Activated naive CD4-positive, alpha-beta T cell treated with Interleukin-2 at 50 U/mL for 16 hours (primary cell): ENCODE measurements at places on chromosomes 6 and 20.

- no peak for DNase-seq
These were observed 24.4 kb downstream of the FOXQ1 start for GRCh38 chr6:1336246-1336843.

DNA sequence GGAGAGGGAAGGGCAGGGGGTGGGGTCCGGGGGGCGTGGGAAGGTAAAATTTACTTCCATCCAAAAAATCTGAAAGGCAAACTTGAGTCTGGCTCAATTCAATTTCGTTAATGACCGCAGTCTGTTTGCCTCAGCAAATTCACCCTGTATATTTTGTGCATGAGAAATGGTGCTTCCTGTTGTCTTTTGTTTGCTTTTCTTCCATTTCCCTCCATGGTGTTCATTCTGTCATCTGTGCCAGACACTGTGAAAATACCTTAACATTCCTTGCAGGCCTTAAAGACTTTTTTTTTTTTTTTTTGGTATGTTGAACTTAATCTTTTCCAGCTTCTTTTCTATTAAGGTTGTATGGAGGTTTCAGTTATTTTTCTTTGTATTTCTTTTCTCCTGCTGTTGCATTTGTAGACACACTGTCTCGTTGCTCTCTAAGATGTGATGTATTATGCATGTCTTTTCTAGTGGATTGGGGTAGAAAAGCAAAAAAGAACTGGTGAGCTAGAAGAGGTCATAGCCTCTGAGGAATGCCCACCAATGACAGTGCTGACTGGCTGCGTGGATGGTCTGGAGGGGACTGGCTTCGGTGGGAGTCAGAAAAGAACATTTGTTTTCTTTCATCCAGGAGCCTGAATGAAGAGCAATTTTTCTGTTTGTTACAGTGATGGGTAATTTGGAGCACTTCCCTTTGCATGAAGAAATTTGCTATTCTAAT, 585.0 kb upstream of the MAP3K7 start:
- DNase-seq: no peak

- DNase-seq: no peak
These were observed 249.3 kb downstream of the TBX18 start for GRCh38 chr6:84515067-84515466.

- DNase-seq: peak; percentile 93
These were observed 41.7 kb downstream of the UBE2V1 start for GRCh38 chr20:50071039-50071888.

DNA sequence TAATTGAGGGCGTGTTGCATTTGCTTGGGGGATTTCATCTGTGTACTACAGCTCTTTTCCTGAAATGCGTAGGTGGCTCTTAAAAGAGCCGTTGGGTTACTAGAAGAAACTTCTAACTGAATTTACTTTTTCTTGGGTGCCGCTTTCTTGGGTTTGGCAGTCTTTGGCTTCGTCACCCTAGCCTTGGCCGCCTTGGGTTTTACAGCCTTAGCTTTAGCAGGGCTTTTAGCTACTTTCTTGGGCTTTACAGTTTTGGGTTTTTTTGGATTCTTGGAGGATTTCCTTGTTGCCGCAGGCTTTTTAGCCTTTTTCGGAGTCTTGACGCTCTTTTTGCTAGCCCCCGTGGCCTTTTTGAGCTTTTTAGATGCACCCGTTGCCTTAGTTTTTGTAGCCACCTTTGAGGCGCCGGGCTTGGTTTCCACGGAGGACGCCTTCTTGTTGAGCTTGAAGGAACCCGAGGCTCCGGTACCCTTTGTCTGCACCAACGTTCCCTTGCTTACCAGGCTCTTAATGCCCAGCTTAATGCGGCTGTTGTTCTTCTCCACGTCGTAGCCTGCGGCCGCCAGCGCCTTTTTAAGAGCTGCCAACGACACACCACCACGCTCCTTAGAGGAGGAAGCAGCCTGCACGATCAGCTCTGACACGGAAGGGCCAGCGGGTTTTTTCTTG, 54.5 kb downstream of the TRIM38 start:
- no peak for DNase-seq

DNA sequence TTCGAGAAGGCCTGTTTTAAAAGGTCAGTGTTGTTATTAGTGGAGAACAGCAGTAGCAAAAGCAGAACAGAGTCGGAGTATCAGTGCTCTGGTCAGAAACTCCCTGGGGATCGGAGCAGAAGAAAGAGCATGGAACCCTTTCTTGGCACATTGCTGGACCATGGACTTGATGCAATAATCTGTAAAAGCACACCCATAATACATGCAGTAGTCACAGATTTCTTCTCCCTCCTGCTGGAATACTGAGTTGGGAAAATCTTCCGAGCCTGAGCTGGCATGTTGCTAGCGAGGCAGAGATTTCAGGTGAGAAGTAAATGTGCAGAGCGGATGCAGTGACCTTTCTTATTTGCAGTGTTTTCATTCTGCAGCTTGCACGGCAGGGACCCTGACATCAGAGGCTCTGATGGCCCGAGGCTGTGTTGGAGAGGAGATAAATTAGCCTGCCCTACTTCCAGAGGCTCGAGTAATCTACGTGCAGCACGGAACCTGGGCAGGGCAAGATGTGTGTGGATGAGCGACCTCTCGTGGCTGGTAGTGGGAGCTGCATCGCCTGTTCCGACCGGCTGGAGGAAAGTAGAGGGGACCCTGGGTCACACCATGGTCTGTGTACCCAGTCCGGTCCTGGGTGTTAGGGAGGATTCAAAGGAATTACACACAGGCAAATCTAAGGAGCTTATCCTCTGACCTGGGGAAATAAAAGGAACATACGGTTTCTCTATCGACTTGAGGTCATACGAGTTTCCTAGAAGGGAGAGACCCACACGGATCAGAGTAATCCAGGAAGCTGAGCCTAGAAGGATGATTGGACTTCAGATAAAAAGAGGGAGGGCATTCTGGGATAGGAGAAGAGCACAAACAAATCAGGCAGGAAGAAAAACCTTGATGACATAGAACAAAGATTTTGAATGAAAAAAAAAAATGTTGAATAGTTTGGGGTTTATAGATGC, 137.0 kb upstream of the STMND1 start:
- peak; percentile 69 for DNase-seq

DNA sequence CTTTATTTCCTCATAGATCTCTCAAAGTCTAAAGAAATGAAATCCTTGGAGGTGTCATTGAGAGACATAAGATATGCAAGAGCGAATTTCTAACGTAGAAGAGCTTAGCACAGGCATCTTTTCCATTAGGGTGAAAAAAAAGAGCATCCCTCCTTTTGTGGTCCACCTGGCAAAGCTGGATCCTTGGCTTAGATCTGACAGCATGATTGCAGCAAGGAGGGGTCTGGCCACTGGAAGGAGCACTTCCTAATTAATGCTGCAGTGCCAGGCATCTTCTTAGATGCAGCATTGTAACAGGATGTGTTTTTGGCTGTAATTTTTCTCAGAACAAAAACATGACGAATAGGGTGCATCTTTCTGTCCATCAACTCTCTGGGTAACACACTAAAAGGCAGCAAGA, 60.1 kb upstream of the TFAP2D start:
- DNase-seq: no peak

DNA sequence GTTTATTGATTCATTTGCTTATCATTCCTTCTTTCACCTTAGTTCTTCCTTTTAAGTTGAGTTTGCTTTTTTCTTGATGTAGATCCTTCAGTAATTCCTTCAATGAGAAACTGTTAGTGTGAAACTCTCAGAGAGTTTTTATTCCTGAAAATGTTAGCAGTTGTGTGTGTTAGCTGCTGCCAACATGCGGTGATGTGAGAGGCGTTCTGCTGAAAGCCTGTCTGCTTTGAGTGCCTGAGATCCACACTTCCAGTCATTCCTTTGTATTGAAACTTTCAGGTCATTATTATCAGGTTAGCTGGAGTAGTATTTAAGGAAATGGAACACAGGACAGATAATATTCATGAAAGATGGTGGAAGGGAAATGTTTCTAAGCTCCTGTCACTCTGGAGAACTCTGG, 70.0 kb upstream of the SUPT3H start:
- DNase-seq: no peak

- no peak for DNase-seq
These were observed 731 bp downstream of the TUBB2B start for GRCh38 chr6:3226481-3227362.

GRCh38 chr6:128516514-128516898, 3.9 kb downstream of the PTPRK start:
- no peak for DNase-seq

GRCh38 chr20:45109634-45110033, 5.3 kb downstream of the WFDC5 start:
- DNase-seq: no peak

GRCh38 chr6:122839906-122840305, 50.8 kb downstream of the SMPDL3A start:
- DNase-seq: no peak

DNA sequence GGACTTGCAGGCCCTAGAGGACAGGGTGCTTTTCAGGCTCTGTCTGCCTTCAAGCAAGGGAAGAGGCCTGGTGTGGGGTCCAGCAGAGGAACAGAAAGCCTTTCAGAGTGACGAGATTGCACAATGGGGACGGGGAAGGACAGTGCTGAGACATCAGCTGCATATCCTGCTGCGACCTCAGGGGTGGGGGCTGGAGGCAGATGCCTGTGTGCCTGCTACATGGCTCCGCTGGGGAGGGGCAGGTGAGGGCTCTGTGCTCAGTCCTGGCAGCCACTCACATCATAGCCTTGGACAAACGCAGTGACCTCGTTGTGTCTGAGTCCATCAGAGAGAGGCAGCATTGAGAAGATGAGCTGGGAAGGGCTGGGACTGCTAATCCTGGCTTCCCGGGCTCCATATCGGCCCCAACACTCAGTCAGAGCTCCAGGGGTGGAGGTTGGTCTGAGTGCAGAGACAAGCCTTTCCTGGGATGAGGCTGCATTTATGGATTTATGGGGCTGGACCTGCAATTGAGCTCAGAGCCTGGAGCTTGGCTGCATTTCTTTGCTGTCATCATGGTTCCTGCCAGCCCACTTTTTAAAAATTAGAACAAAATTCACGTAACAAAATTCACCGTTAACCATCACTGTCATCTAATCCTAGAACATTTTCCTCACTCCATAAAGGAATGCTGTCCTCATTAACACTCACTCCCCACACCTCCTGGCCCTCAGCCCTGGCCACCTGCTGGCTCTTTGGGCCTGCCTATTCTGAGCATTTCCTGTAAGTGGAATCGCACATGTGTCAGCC, 196.9 kb upstream of the SLC24A3 start:
- no peak for DNase-seq
